ENCODE measurements at places on chromosomes 2 and 18.

DNA sequence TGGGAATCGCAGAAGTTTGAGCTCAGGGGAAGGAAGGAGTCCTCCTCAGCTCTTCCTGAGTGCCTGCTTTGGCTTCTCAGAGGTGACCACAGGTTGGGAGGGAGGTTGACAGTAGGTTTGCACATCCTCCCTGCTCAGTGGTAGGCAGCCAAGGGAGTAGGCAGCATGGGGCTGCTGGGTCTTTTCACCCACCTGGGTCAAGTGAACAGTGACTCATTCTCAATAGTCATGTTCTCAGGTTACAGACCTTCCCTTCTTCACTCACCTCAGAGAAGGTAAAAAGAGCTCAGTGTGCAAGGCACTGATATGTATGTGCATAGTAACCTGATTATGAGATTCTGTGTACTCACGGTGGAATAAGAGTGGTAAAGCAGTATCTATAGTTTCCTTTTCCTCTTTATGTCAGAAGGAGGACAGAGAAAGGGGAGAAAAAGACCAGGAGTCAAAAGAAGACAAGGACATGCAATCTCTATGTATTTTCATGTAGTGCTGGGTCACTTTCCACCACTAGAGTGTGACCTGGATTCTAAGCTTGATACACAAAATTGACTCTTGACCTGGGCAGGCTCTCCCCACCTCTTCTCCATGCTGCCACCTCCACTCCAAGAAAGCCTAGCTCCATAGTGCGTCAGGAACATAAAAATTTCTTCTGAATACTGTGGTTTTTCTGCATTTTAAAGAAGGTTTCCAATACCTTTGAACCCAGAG, 36.5 kb upstream of the ASNSD1 start:
- DNase-seq: no peak

GRCh38 chr2:42385225-42385624, 24.2 kb upstream of the COX7A2L start:
- DNase-seq: no peak

DNA sequence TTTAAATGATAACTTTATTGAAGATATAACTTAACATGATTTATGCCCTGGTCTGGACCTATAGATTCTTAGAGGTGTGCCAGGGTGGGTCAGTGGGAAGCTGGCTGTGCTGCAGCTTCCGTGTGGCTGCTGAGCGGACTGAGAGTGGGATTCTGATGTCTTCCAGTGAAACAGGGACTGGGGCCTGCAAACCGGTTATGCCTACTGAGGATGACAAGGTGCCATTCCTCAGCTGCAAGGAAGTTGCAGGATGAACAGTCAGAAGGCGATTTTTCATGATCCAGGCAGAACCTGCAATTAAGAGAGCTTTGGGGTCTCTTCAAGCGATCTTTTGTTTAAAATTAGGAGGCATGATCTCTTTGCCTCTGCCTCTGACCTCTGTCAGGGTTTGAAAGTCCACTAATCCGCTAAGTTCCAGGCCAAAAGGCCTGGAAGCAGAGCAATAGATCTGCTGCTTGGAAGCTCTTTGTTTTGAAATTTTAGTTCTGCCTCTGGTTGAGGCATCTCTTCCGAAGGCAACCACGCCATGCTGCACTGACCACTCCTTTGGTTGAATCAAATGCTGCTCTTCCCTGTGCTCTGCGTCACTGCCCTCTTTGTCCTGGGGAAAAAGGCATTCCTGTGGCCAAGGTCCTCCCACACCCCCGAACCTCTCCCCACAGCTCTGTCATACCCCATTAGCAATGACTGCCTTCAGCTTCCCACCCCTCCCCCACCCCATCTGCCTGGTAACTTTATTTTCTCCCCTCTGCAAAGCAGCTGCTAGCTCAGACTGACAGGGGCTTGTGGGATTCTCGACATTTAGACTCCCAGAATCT, 2.0 kb downstream of the TMEM169 start:
- DNase-seq: no peak

GRCh38 chr2:67824186-67824585, 238.6 kb downstream of the C1D start:
- DNase-seq: no peak

DNA sequence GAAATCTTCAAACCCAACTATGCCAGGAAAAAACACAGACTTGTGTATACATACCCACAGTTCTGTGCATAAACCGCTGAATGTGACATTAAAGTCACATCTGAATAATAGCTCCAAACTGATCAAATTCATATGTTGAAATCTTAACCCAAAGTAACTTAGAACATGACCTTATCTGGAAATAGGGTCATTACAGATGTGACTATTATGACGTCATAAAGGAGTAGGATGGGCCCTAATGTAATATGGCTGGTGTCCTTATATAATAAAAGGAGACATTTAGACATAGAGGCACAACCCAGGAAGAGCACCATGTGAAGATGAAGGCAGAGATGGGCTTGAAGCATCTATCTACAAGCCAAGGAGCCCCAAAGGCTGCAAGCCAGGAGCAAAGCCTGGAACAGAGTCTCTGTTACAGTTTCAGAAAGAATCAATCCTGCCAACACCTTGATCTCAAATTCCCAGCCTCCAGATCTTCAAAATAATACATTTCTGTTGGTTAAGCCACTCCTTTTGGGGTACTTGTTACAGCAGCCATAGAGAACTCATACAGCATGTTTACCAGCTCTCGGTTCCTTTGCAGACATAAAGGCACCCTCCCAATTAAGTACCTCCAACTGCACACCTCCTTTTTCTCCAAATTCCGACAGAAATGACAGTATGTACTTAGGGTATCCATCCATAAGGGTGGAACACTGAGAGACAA, 27.6 kb downstream of the SOX11 start:
- no peak for DNase-seq

DNA sequence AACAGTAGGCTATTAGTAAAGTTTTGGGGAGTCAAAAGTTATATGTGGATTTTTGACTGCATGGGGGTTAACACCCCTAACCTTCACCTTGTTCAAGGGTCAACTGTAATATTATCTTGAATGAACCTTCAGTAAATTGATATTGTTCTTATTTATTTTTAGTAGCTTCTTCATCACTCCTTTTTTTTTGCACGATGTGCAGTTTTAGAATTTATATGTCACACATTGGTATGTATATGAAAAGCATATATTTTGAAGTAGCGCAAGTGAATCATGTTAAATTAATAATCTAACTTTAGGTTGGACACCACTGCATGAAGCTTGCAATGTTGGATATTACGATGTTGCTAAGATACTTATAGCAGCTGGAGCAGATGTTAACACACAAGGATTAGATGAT, 79.9 kb downstream of the ANKRD12 start:
- no peak for DNase-seq

All from activated CD4-positive, alpha-beta T cell treated with anti-CD3 and anti-CD28 coated beads for 48 hours (primary cell).